ENCODE measurements at places on chromosomes 1 and 21.

GRCh38 chr1:52602856-52603600 is 857 bp downstream of the GPX7 start:
- no peak for DNase-seq

GRCh38 chr1:42385283-42385682 is 4.7 kb downstream of the RIMKLA start:
- no peak for DNase-seq

GRCh38 chr1:31505911-31506497 is 70.3 kb upstream of the TINAGL1 start:
- no peak for DNase-seq

GRCh38 chr1:147558045-147558444 is 16.7 kb downstream of the BCL9 start:
- DNase-seq, result no peak

- DNase-seq, result no peak
These were observed 14.4 kb downstream of the RRP1 start for GRCh38 chr21:43803558-43804300.

GRCh38 chr1:8652467-8653046 is 164.9 kb downstream of the RERE start:
- DNase-seq, result no peak

DNA sequence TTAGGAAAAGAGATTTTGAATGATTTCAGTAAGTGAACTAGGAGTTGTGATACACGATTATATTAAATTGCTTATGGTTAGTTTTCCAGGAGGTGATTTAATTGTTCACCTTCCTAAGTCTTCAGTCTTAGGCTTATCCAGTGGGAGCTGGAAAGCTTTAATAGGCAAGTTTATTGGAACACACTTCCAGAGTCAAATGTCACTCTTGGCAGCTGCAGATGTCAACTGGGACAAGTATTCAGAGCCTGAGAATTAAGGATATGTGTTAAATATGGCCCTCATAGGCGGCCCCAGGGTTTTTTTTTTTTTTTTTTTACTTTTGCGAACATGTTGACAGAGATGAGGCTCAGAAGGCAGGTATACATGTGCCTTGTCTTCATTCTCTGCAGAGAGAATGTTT is 29.2 kb downstream of the UCK2 start:
- no peak for DNase-seq

DNA sequence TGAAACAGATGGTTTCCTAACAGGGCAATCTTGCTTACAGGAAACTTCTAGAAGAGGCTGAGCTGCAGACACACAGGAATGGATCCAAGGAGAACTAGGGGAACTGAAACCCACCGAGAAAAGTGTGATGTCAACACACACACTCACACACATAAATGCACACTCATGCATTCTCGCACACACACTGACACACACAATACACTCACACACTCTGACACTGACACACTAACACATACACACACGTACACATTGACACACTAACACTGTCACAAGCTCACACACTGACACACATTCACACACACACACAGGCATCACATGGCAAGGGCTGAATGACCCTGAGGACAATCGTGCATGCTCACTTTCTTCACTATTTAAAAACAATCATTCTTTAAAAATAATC is 142.7 kb downstream of the NPHP4 start:
- DNase-seq, result no peak

DNA sequence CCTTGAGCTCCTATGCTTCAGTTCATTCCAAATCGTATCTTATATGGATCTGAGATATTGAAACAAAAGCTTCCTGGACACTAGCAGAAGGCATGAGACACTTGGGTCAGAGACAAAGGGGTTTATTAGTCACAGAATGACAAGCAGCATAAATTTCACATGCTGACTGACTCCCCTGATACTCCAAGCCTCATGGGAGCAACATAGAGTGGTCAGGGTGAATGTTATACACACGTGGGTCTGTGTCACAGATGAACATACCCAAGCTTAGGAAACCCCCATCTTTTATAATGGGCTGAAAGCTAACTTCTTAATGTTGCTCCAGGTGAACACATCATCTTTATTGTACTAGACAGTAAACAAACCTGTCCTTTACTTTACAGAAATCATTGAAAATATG is 599.9 kb upstream of the RGS18 start:
- no peak for DNase-seq

- no peak for DNase-seq
These were observed 18.7 kb upstream of the IL19 start for GRCh38 chr1:206751891-206752290.

DNA sequence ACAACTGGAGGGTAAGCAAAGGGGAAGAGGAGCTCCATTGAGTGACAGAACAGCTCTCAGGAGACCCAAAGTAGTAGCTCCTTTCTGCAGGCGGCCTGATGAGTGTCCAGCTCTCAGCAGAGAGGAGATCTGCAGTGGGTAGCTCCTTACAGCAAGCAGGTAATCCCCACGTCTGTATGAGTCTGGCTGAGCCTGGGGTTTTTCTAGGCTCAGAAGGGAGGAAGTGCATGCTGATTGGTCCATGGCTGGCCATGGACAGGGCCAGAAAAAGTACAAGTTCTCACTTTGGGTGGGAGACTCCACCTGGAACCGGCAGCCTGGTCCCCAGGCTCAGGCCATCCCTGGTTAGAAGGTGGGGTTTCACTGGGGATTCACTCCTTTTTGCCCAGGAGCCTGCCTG is 50.9 kb upstream of the SCYL3 start:
- no peak for DNase-seq

- DNase-seq, result no peak
These were observed 24.0 kb downstream of the NADK start for GRCh38 chr1:1754051-1754815.

DNA sequence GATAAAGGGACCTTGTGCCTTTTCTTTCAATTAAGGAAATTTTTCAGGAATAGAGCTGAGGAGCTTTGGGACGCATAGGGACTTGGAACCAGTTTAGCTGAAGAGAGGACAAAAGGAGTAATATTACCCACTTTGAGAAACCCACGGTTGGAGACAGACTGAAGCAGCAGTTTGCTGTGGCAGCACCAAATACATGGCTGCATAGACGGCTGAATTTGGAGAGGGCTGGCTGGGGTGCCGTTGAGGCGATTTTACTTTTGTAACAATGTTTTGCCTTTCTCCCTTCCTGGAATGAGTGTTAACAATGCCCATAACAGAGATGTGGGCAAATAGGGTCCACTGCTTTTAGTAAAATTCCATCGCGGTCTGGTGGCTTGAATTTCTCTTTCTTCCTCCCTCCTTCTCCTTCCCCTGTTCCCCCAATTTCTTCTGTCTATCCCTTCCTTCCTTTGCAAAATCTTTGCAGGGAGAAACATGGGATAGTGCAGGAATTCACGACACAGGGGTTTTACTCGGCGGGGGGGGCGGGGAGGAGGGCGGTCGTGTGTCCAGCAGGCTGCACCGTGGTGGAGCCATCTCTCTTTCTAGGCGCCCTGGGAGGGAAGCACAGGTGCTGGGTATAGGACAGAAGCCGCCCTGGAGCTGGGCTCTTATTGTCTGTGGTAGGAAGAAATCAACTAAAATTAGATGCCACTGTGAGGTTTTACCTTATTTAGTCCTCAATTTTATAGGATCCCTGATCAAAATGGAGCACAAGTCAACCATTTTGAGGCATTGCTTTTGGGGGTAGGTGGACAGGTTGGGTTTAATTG is 6.8 kb downstream of the LHX4 start:
- no peak for DNase-seq

GRCh38 chr1:80214888-80215540 is 1208.5 kb upstream of the ADGRL4 start:
- no peak for DNase-seq

DNA sequence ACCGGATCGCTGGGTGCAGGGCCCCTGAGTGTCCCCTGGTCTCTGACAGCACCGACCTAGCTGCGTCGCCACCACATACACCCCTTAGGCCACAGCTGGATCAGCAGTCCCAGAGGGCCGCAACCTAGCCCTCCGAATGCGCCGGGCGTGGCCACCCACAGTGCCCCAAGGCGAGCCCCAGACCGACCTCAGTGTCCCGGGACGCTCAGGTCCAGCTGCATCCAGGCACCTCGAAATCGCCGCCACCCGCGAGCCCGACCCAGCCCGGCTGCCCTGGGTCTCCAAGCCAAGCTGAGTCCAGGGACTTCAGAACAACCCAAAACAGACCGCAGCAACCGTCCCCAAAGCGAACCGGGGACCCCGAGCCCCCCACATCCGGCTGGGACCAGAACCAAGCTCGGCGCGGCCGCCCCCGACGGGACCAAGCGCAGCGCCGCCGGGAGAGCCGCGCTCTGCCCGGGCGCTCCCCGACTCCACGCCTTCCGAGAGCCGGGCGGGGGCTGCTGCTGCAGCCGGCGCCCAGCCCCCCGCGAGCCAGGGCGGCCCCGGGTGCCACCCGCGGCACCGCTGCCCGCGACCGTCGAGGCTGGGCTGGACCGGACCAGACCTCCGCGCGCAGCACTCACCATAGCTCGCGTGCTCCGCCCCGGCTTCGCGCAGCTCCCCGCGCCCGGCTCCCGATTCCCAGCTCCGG is 54.6 kb upstream of the ECE1 start:
- DNase-seq, result no peak

DNA sequence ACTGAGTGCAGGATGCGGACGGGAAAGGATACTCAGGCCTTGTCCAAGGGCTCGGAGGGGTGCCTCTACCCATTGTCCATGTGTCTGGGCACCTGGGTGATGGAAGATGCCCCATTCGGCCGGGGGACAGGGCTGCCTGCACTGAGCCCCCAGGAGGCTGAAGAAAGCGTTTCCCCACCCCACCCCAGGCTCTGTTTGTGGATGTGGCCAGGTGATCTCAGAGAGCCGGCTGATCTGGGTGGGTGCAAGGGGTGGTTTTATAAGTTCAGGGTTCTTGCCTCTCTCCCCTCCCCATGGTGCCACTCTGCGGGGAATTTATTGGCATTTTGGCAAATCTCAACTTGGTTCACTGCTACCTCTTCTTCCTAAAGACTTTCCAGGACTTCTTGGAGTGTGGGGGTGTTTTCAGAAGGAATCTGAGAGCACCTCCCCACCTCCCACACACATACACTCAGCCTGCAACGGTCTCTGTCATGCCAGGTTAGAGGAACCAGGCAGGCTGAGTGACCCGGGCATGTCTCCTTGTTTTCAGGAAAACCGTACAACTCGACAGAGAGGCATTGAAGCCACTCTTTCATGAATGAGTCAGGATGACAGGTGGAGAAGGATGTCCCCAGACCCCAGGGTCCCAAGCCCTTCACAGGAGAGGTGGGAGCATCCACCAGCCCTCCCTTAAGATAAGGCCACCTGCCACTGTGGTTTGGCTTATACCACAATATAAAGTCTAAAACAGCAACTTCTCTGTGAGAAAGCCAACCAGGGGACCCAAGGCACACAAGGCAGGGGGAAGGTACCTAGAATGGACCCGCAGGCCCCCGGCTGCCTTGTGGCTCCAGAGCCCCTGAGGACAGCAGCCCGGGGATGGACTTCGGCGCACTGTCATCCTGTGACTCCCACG is 174.9 kb downstream of the ETS2 start:
- no peak for DNase-seq

- DNase-seq, result no peak
These were observed 117.4 kb downstream of the DMRTA2 start for GRCh38 chr1:50305808-50306207.

- no peak for DNase-seq
These were observed 166.9 kb downstream of the IER5 start for GRCh38 chr1:181255270-181255929.

- DNase-seq, result peak; percentile 52
These were observed at the start of the genes MUTYH and TOE1 for GRCh38 chr1:45339789-45340558. Gene MUTYH (minus strand): TSS chr1:45340440. CDS start chr1:45334505, 5,935 bp downstream. Gene TOE1 (plus strand): TSS chr1:45340170. CDS start chr1:45340253, 83 bp downstream.

- DNase-seq, result no peak
These were observed 1.0 kb upstream of the ATP2B4 start for GRCh38 chr1:203625628-203626019.

GRCh38 chr1:92465256-92465647 is 21.5 kb downstream of the GFI1 start:
- no peak for DNase-seq

DNA sequence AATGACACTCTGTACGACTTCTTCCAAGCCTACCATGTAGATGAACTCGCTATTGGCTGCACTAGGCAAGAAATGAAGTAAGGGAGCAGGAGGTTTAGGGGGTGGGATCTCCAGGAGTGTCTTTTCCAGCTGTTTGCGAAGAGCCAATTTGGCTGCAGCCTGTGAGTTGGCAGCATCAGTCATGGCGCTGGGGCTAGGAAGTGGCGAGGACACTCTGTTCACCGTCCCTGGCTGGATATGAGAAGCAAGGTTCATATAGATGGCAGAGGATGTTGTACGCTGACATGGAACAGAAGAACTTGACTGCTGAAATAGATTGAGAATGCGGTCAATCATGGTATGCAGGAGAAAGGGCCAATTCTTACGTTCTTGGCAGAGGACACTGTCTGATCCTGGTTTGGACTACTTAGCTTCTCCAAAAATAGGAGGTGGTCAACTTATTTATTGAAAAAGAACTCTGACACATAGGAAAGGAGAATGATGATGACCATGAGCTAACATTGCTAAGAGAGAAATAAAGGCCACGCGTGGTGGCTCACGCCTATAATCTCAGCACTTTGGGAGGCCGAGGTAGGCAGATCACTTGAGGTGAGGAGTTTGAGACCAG is 41.2 kb downstream of the SLC27A3 start:
- no peak for DNase-seq

GRCh38 chr21:27837936-27838335 is 871.0 kb upstream of the ADAMTS5 start:
- DNase-seq, result no peak

DNA sequence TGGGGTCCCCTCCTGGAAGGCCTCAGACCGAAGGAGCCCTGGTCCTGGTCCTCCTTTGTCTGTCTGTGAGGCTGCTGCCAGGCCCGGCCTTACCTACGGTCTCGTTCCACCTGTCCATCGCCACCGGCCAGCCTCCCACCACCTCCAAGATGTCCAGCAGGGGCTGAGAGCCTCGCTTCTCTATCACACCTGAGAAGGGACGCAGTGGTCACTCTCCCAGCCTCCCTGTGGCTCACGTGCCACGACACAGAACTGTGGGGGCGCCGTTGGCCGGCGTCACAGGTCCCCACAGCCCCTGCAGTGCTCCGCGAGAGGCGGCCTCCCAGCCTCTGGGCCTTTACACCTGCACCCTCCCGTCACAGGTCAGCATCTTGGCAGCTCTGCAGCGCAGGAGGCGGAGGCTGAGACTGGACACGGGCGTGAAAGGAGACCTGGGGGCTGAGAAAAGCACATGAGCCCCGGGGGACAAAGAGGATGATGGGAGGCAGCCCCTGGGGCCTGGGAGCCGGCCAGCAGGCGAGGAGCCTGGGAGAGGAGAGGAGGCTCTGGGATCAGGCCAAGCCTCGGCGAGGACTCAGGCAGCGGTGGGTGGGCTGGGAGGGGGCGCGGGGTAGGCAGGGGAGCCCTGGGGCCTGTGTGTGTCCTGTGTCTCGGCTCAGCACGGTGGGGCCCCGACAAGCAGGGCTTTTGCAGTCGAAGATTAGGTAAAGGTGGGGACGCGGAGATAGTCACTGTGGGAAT is 20.5 kb downstream of the PRXL2B start:
- no peak for DNase-seq

- DNase-seq, result no peak
These were observed 168.8 kb downstream of the GRIK3 start for GRCh38 chr1:36865602-36865900.

- DNase-seq, result no peak
These were observed 78.9 kb downstream of the KAZN start for GRCh38 chr1:14677292-14677971.
